ENCODE measurements at places on chromosomes 16 and 17. TPM values are rescaled to one million over a fixed set of nuclear protein-coding genes. Genes with fewer than 3 reads are reported as not detected.

Gene CLEC10A
- total RNA-seq = 2.9 TPM

Gene CLDN7
- 1.6 TPM for total RNA-seq

Gene ARMC5
- total RNA-seq = 5.8 TPM

Gene CDK5RAP3
- 50.1 TPM for total RNA-seq

Gene ABI3
- total RNA-seq = 4.9 TPM

Gene ASGR1
- 0.14 TPM for total RNA-seq

Gene VMO1
- 0.63 TPM for total RNA-seq

Gene PLA2G10
- total RNA-seq = not detected

Gene RANBP10
- 14.7 TPM for total RNA-seq

Gene INCA1
- 3.1 TPM for total RNA-seq

Gene TP53TG3
- not detected for total RNA-seq

Gene GAS2L2
- total RNA-seq = 0.08 TPM

Gene OTOP2
- not detected for total RNA-seq

Gene SYT17
- total RNA-seq = 0.49 TPM

Gene ATXN2L
- 51.2 TPM for total RNA-seq

DNA sequence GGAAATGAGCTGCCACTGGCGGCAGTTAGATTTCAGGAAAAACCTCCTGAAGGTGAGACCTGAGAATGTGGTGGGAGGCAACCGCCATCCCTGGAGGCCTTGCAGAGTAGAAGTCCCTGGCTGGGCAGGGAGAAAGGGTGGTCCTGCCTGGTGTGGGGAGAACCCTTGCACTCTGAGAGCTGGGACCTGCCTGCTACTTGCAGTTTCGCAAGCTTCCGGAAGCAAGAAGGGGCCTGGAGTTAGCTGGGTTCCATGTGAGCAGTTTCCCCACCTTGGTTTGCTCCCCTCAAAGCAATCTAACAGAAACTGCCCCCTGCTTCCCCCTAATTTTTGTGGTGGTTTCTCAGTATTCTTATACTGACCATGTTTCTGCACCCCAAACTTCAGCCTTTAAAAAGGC, 6.5 kb downstream of the ZNF629 start:
- DNase-seq = no peak

DNA sequence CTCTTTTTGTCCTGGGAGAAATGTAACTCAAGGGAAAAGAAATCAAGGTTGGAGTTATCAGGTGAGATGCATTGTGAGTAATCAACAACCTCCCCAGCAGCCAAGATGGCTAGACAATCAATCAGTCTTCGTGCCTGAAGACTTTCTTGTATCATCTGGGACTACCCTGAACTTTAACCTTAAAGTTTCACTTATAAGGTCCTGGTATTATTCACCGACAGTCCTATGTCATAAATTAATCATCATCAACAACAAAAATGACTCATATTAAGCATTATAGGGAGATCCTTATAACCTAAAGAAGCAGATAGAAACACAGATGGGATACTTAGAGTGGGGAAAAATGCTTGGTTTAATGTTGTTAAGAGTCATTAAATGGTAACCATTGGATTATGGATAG, 7.7 kb upstream of the TEKT3 start:
- DNase-seq = no peak

- no peak for DNase-seq
Observed at GRCh38 chr17:46974086-46974485, 5.0 kb downstream of the RPRML start.

GRCh38 chr17:64262198-64262999, 661 bp downstream of the TEX2 start:
- peak; percentile 60 for DNase-seq

- no peak for DNase-seq
Observed at GRCh38 chr16:1424028-1424427, 3.5 kb upstream of the UQCC4 start.

DNA sequence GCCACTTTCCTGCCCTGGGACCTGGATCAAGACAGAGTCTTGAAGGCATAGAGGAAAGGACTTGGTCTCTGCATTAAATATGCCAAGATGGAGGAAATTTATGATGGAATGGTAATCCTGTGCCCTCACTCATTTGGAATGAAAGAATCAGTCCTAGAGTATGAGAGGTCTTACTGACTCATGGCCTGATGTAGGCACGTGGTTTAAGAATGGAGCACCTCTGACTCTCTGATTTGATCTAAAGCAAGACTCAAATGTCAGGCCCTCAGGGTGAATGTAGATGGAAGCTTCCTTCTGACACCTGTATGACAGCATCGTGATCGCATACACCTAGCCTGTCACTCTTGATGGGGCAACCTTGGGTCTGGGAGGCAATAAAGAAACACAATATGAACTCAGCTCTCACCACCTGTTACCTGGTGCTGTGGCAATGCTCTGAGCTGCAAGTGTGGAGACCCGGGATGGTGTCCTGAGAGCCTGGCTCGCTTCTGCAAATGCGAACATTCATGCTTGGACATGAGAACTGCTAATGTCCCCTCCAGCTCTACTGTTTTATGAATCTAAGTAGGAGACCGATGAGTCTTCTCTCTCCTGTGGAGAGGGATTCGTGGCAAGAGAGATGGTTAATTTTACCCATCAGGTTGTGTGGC, 229.9 kb downstream of the ABCC12 start:
- no peak for DNase-seq

GRCh38 chr17:3009411-3009920, 53.9 kb downstream of the OR1D5 start:
- no peak for DNase-seq

DNA sequence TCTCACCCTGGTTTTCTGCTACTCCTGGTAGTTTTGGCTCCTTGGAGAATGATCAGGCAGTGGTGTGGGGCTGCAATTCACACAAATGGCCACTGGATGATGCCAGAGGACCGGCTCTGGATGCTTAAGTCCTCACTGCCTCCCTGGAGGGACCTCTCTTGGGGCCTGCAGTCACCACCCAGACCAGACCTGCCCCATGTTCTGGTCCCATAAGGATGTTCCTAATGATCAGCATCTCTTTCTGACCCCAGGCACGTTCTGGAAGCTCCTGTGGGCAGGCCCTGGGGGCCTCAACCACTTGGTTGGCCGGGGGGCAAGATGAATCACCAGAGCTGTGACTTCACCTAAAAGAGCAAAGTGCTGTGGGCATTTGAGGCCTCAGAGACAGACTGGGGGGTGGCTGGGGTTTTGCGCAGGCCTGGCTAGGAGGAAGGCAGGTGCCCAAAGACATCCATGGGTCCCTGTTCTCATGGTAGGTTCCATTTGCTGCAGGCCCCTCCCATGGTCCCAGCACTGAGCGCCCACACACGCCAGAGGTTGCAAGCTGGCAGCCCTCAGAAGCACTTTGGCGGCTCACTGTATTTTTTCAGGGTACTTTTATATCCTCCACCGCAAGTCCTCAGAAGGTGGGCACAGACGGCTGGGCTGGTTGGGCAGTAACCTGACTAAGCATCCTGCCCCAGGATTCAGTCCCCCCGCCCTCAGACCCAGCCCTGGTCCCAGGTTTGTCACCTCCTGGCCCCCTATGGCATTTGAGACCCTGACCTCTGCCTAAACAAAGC, 53.2 kb downstream of the NT5M start:
- peak; percentile 73 for DNase-seq

DNA sequence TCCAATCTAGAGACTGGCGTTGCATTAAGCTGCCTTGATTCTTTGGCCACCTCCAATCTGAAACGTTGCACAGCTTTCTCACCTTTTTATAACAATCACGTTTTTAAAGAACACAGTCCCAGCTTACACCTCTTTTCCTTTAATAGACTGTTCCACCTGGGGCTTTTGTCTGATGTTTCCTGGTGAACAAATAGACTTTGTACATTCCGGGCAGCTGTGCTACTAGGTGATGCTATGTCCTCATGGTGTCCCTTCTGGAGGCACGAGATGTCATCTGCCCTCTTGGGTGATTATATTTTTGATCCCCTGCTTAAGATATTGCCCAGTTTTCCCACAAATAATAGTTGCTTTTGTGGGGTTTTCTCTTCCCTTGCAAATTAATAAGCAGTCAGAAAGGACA, 225.5 kb downstream of the SOX9 start:
- no peak for DNase-seq

DNA sequence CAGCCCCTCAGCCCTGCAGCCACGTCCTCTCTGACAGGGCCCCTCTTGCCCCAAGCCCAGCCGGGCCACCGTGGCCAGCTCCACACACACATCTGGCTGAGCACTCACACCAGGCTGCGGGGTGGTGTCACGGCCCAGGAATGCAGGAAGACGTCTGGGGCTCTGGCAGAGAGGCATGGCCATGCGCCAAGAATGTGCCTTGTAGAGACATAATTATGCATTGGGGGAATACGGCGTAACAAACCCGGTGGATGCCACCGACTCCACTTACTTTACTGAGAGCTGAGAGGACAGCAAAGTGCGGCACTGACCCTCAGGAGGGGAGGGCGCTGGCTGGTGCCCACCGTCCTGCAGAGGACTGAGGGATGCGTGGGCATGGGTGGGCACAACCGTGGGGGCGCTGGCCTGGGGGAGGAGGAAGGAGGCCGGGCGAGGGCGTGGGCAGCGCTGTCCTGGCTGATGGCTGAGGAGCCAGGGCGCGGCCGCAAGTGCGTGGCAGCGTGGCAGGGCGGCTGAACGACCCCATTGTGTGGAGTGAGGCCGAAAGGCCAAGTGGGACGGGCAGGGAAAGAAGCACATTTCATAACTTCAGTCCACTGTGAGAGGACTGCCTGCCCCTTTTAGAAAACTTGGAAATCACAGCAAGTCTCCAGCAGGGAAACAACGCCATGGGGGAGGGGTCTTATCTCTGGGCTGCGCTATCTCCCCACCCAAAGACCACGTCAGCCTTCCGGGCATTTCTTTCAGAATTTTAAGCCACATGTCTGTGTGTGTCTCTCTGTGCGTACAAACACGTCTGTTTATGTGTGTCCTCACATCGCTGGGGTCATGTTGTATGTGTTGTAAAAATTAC, 30.6 kb downstream of the METRNL start:
- DNase-seq = peak; percentile 83

GRCh38 chr17:40516581-40517285, 15.3 kb upstream of the TNS4 start:
- no peak for DNase-seq

GRCh38 chr17:28612936-28613872, 781 bp downstream of the RSKR start:
- DNase-seq = no peak

- DNase-seq = no peak
Observed at GRCh38 chr16:49632795-49633184, 223.1 kb downstream of the ZNF423 start.

GRCh38 chr17:50258647-50259476, 15.4 kb upstream of the TMEM92 start:
- DNase-seq = no peak

DNA sequence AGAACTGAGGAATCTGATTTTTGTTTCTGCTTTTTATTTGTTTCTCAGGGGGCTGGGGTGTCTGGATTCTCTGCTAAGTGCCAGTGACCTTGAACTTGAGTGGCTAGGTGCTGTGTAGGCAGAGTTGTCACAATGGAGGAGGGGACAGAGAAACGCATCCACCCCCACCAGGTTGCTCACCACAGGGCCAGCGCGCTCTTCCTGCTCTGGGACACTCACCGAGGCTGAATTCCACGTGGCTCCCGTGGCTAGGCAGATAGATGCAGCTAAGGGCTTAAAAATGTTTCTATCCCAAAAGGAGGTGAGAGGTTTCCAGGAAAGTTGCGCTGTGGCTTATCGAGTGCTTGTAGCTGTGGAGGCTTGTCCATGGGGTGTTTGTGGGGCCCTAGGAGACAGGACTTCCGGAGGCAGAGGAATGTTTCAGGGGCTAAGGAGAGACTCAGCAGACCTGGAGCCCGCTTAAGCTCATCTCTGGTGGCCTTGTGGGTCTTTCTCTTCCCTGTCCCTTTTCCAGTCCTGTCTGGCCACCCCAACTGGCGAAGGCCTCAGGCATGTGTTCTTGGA, 36.8 kb downstream of the ADCY7 start:
- no peak for DNase-seq

- no peak for DNase-seq
Observed at GRCh38 chr17:83110735-83111134, 31.3 kb downstream of the METRNL start.

DNA sequence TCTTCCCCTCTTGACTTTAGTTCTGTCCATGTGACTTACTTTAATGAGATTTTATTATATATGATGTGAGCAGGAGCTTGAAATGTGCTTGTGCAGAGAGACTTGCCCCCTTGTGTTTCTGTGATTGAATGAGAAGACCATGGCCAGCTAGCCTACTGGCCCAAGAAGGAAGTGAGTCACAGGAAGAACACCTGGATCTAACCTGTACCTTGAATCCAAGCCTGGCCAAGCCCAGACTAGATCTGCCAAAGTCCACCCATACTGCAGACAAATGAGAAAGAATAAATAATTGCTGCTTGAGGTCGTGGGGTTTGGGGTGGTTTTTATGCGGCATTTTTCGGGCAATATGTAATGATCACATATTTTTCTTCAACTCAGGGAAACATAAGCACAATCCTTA, 9.6 kb downstream of the ABCA10 start:
- no peak for DNase-seq

GRCh38 chr16:71923941-71924690, 28.8 kb downstream of the IST1 start:
- DNase-seq = no peak

DNA sequence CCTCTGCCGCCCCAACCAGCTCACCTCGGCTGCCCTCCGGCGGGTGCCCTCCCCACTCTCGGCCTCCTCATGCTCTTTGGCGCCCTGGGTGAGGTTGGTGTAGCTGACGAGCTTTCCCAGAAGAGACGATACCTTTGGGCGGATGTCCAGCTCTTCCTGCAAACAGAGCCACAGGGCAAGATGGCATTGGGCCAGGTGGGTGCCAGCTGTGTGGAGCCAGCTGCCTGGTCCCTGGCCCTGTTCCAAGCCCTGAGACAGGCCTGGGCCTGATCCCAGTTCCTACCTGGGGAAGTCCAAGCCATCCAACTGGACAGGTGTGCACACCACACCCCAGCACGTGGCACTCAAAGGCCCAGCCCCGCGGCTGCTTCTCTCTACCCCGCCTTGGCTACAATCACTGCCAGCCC, 6.9 kb downstream of the SLC12A4 start:
- no peak for DNase-seq

- no peak for DNase-seq
Observed at GRCh38 chr17:78528541-78528940, 48.7 kb downstream of the DNAH17 start.

DNA sequence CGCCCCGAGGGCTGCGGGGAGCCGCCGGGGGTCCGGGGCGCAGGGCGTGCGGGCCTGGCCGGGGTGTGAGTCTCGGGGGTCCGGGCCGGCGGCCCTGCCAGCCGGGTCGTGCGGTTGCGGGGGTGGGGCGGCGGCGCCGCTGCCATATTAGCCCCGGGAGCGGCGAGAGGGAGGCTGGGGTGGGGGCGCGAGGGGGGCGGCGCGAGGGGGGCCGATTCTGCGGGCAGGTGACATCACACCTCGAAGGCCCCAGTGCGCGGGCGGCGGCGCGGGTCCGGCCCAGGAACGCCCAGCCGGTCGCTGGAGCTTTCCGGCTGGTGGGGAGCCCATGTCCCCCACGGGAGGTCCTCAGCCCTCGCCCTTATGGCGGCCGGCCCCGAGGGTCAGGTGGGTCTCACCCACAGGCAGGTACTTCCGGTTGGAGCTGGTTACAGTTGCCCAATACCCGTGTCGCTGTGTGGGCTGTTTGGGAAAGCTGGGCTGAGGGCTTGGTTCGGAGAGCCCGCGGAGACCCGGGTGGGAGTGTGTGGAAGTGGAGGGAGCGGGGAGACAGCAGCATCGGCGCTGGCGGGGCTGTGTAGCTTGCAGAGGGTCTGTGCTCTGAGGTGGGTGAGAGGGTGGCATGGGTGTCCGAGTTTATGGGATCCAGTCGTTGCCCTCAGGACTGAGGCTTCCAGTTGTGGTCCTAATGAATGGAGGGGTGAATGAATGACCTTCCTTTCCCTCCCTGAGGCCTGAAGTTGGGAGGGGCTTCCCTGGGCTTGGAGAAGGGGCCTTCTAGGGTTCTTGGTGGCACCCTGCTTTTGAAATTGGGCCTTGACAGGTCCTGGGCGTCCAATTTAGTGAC, 804 bp downstream of the ATP6V0C start:
- DNase-seq = no peak

GRCh38 chr17:21357281-21357680, 18.9 kb upstream of the KCNJ12 start:
- peak; percentile 8 for DNase-seq
